Activated T-helper 1 cell treated with anti-CD3 and anti-CD28 coated beads, Interleukin-12 subunit alpha, Interleukin-12 subunit beta, Interleukin-2, Interleukin-4 antibody, amounts not matched to agents 30 ng/mL and 10 ng/mL and 1 ng/mL, durations not matched to agents 14 hours and 24 hours and 36 hours (primary cell): ENCODE measurements at places on chromosomes 5 and 9.

DNA sequence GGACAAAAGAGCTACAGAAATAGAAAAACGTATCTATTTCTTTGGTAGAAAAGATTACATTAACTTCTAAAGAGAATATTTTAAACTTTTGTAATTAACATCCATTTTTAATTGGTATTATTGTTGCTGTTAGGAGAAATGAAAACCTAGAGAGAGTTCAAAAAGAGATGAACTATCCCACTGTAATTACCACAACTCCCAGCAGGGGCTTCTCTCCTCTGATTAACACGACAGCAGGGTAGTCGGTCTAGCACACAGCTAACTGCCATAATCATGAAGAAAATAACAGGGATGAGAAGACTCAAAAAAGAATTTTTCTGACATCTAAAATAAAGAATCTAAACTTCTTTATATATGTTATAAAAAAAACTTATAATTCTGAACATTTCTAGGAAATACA is 86.2 kb upstream of the CDH9 start:
- no peak for DNase-seq

GRCh38 chr5:9282211-9282610 is 263.7 kb downstream of the SEMA5A start:
- DNase-seq, result no peak

DNA sequence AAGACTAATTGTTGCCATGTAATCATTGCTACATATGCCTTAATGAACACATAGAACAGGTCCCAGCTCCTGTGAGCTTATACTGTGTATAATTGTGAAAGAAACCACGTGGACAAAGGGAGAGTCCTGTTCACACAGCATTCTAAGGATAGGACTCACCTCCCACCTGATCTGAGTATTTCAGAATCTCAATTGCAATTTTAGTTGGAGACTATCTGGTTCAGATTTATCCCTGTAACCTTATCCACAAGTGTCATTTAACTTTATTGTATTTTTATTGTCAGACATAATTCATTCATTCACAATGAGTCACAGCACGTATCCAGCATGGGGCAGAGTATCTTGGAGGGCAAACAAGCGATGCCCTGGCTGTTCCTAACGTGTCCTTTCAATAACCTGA is 448.3 kb downstream of the NTRK2 start:
- DNase-seq, result no peak

DNA sequence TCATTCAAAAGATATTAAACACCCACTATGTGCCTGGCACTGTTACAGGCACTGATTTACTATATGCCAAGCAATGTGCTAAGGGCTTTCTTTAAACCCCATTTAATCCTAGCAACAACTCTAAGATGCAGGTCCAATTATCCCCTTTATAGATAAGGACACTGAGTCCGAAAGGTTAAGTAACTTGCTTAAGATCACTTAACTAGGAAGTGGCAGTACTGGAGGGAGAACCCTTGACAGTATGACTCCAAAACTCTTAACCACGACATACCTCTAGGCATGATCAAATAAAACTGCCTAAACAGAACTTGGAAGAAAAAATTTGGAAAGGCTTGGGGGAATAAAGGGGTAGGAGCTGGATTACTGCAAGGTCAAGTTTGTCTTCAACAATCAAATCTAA is 1.7 kb downstream of the RAB14 start:
- no peak for DNase-seq

- no peak for DNase-seq
Measured at GRCh38 chr9:32707326-32707725, 71.9 kb upstream of the TAF1L start.

GRCh38 chr5:116365006-116365496 is 209.6 kb downstream of the SEMA6A start:
- DNase-seq, result no peak

DNA sequence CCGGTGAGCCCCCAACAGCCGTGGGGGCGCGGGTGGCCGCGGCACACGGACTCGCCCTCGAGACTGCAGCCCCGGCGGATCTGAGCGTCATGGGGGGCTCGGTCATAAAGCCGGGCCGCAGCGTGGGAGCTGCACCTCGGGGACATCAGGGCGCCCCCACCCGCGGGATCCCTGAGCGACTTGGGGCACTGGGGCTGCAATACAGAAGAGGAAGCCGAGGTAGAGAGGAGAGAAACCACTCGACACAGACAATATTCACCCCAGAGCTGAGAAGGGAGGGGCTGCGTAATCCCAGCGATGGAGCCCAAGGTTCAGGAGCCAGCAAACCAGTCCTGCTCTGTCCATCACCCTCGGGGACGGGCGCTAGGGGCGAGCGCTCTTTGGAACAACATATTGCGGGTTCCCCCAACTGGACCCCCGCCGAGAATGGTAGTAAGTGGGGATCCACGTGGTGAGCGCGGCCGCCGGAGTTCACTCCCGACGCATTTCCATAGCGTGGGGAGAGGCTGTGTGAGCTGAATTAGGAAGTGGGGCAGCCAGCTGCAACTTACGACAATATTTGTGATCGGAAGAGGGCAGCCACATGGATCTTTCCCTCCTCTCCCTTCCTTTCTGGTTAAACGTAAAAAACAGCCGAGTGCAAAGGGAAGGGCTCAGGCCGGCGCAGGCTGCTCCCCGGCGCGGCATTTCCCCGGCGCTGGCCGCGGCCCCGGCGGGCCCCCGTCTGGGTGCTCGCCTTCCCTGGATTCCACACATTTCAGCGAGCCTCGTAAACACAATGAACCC is 9.9 kb downstream of the PTCH1 start:
- no peak for DNase-seq

- DNase-seq, result no peak
Measured at GRCh38 chr5:156121234-156121633, 205.7 kb upstream of the SGCD start.

- no peak for DNase-seq
Measured at GRCh38 chr9:89864731-89865130, 259.9 kb downstream of the GADD45G start.

DNA sequence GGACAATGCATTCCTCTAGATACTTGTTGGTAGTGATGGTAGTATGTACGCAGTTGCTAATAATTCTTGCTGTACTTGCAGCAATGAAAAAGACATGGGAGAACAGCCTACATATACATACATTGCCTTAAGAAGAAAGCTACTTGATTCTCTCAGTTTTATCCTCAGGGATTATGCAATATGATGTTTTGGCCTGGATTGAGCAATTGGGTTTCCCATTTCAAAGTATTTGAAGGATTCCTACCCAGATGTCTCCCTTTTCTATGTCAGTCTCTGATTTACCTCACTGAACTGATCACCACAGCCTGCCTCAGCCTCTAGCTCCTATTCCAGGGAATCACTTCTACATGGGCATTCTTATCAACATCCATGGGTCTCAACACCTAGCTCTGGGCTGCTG is 210.1 kb upstream of the CDH10 start:
- no peak for DNase-seq

DNA sequence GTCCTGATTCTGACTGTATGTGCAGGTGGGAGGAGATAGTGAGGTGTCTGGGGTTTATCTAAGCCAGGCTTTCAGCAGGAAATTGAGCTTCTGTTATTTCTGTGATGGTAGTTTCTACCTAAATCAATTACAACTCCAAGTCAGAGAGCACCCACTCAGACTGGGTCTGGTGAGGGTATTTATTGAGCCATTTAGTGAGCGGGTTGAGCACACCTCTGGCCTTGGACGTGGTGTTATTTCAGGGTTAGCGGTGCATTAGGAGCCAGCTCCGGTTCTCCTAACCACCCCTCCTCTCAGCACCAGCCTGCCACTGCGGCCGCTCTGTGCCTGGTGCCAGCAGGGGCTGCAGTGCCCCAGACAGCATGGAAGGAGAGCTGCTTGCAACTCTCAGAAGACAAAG is 238.9 kb downstream of the CACNA1B start:
- no peak for DNase-seq

DNA sequence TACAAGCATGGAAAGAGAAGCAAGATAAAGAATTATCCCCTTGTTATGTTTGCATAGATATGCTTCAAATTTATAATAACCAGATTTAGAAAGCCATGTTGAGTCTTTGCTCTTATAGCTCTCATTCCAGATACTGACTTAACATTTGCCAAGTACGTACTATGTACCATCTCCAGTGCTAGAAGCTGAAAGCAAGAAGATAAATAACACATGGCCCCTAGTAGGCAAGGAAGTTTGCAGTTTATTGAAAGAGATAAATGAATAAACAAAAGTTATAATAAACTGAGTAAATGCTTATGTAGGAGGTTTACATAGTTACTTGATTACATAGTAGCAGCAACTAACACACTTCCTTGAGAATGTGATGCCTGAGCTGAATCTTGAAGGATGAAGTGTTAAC is 628.4 kb downstream of the HINT1 start:
- no peak for DNase-seq

- no peak for DNase-seq
Measured at GRCh38 chr5:106601620-106602019, 1069.1 kb downstream of the EFNA5 start.

DNA sequence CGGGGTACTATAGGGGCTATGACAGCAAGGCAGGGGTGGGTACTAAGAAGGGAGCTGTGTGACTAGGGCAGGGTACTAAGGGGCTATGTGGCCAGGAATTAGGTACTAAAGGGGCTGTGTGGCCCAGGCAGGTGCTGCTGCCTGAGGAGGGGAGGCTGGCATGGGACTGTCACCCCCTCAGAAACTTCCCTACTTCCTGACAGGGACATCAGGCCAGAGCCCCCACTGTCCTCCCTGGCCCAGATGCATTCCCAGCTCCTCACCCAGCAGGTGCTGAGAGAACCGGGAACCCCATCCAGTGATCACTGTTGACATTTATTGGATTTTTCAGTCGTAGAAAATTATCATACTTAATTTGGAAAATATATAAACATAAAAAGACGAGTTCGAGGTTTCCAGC is 26.6 kb downstream of the IRX2 start:
- no peak for DNase-seq
